Calu3 (cell line): ENCODE measurements at places on chromosomes 5 and 9. TPM values are rescaled to one million over a fixed set of nuclear protein-coding genes. Genes with fewer than 3 reads are reported as not detected.

DNA sequence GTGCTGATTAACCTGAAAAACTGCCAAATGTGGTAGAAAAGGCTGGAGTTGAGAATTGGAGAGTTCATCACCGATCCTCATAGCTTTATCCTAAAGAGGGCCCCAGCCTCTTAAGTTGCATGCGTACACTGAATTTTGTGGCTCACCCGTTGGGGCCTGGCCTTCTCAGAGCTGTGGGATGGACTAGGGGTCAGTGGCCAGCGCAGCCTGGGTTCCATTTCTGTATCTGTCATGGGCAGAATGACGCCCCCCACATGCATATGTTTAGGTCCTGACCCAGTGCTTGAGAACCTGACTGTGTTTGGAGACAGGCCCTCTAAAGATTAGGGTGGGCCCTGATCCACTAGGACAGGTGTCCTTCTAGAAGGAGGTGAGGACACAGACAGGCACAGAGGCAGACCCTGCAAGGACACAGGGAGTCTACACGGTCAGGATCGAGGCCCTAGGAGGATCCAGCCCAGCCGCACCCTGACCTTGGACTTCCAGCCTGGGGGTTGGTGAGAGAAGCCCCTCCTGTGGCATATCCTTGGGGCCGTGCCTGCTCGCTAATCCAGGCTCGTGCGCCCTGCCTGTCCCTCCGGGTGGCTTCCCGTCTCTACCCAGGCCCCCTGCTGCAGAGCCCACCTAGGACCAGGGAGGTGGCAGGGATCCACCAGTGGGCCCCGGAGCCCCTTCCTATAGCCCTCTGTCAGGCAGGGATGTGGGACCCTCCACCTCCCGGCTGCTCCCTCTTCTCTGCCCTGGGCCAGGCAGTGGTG is 32.2 kb downstream of the NDUFS6 start:
- no peak for DNase-seq

- DNase-seq = no peak
Measured at GRCh38 chr5:36205329-36205728, 36.4 kb downstream of the NADK2 start.

DNA sequence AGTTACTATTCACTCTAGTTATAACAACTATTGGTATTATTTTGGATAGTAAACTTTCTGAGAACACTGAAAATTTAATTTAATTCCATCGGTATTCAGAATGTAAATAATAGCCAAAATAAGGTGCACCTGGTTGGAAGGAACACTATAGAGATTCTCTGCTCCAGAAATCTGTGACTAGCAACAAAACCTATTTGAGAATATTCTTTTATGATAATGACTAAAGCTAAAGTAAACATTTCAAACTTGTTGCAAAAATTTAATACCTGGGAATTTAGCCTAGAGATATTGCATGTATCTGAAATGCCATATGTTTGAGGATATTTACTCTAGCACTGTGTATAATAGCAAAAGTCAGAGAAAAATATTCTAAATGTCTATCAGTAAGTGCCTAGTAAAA is 144.1 kb downstream of the PLK2 start:
- no peak for DNase-seq

The MCC gene
- total RNA-seq = 2.8 and 3.6 TPM in 2 replicates

- DNase-seq = no peak
Measured at GRCh38 chr5:83956386-83956785, 235.7 kb upstream of the HAPLN1 start.

DNA sequence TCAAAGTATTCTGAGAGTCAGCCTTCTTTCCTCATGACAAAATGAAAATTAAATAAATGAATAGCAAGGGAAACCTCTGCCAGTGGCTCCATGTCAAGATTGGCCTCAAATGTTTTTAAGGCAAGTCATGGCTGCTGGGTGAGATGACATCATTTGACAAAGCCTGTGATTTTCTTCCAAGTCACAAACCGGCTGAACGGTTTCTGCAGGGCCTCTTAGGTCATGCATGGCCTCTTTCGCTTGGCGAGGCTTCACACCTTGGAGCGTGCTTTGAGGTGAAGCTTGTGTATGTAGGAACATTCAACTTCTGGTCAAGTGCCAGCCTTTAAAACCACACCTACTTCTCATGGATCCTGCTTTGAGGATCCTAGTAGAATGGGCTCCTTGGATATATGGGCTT is 161.0 kb upstream of the ZNF618 start:
- no peak for DNase-seq

The SLC38A9 gene
- 30.3 and 30.5 TPM in 2 replicates for total RNA-seq

GRCh38 chr5:129445379-129445778 is 14.7 kb upstream of the ADAMTS19 start:
- no peak for DNase-seq

The SLC34A3 gene
- total RNA-seq = 0.26 and 0.34 TPM in 2 replicates

The ADAMTS6 gene
- 0.86 and 1.2 TPM in 2 replicates for total RNA-seq

GRCh38 chr5:172565455-172565854 is 75.6 kb upstream of the NEURL1B start:
- no peak for DNase-seq

DNA sequence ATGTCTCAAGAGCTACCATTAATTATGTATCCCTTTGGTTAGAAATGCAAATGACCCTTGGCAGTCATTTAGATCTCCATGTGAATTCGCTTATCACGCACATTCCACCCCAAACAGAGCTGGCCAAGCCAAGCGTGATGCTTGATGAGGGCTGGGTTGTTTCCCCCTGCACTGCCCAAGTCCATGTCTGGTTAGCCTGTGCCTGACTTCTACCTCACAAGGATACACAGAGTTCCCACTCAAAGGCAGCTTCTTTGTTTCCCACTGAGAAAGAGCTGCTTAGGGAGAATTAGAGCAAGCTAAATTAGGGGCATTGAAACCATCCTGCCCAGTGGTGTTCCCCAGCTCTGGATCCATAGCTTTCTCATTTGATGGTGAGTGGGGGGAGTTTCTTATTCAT is 87.2 kb downstream of the FSTL4 start:
- DNase-seq = no peak

GRCh38 chr5:6961837-6962635 is 248.8 kb downstream of the TENT4A start:
- DNase-seq = no peak

The SAXO1 gene
- 0.29 TPM in 1 of 2 replicates, not detected in the other for total RNA-seq

DNA sequence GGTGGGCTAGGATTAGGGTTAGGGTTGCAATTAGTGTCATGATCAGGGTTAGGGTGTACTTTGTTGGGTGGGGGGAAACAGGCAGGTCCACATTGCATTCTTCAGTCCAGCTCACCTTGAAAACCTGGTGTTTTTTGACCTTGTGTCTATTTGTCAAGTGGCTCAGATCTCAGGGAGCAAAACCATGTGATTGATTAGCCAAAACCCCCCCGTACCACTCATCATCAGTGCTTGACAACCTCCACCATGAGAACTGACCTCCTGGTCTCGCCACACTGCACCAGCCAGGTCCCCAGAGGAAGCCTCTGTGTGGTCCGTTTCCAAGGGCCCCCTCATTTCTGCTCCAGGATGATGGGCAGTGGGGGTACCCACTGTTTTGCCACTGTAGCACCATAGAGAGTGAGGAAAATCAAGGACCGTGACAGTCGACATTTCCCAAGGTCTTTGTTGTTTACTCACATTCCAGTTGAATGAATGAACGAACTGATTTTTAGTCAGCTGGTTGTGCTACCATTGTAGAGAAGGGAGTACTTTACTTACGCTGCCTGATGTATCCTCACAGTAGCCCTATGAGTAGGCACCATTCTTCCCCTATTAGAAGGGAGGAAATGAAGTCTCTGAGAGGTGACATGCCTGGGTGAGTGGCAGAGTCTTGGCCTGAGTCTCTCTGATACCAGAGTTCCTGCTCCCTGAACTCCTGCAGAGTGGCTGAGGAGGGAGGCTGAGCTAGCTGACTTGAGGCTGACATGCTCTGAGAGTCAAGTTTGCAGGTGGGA is 84.8 kb downstream of the RAD23B start:
- DNase-seq = no peak

GRCh38 chr9:37390759-37391158 is 31.7 kb upstream of the GRHPR start:
- DNase-seq = no peak

- no peak for DNase-seq
Measured at GRCh38 chr9:77883846-77884771, 147.5 kb downstream of the GNAQ start.

- DNase-seq = no peak
Measured at GRCh38 chr5:150599281-150599680, 41.2 kb upstream of the SYNPO start.

The SPINK13 gene
- total RNA-seq = not detected in 2 replicates

GRCh38 chr9:89746385-89747116 is 141.7 kb downstream of the GADD45G start:
- DNase-seq = no peak
